Kidney glomerular epithelial cell (primary cell): ENCODE measurements at places on chromosomes 16 and 17.
A peak's percentile ranks its signal among the peaks of the same experiment; 100 is the strongest.

DNA sequence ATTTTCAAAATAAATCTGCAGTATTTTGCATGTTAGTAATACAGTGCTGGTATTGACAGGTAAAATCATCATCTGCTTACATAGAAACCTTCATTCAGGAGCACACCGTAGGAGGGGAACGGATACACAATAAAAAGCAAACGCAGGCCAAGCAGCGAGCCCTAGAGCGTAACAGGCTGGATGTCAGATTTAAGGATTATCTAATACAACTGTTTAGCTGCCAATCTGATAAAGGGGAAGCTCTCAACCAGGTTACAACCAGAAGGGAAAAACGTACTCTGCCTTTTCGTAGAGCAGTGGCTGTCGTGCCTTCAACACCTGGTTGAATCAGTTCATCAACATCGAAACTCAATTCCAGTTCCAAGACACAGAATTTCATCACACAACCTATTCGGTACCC lies 16.4 kb upstream of the CUEDC1 start:
- DNase-seq: no peak

GRCh38 chr17:58314706-58315015 lies 13.9 kb downstream of the TSPOAP1 start:
- no peak for DNase-seq

DNA sequence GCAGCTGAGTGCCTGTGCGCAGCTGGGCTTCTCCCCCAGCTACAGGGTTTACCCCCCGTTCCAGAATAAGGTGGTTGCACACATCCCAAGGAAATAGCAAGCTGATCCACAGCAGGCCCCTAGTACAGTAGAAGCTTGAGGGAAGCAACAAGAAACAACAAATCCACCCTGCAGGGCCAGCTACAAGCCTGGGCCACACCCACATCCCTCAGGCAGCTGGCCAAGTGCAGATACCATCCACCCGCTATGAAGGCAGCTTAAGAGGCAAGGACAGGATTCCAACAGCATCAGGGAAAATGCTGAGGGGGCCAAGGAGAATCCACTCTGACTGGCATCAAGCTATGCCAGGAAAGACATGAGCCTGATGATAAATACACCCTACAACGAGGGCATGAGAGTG lies 66.9 kb upstream of the RCVRN start:
- DNase-seq: no peak

DNA sequence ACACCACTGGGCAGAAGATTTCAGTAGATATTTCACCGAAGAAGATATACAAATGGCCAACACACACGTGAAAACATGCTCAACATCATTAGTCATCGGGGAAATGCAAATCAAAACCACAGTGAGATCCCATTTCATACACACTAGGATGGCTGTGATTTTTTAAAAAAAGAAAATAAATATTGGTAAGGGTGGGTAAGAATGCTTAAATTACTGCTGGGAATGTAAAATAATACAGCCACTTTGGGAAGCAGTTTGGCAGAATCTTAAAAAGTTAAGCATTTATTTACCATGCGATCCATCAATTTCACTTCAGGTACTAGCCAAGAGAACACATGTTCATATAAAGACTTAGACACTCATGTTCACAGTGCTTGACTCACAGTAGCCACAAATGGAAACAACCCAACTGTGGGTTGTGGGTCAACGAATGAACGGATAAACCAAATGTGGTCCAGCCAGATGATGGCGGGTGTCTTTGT lies 6.5 kb upstream of the C16orf74 start:
- DNase-seq: no peak

- DNase-seq: no peak
These were observed 20.1 kb downstream of the ORC6 start for GRCh38 chr16:46709469-46710005.

- peak; percentile 35 for DNase-seq
These were observed 70.7 kb upstream of the HNF1B start for GRCh38 chr17:37815536-37815935.
